ENCODE measurements at places on chromosomes 5 and 9.

DNA sequence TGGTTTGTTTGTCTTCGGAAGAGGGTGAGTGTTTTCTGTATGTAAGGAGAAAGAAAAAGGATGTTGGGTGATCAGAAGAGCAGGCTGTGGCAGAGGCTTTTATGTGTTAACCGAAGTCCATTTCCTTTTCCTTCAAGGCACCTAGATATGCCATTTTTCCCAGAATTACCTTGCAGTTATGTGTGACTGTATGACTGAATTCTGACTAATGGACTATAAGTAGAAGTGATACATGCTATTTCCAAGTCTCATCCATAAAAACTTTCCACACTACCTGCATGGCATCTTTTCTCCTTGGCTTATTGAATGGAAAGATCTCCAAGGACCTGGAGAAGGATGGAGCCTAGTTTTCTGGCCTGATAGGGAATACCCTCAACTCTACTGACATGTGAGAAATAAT lies 10.6 kb upstream of the NDUFS4 start:
- DNase-seq: no peak

- peak; percentile 46 for DNase-seq
These were observed 321.4 kb upstream of the WWC1 start for GRCh38 chr5:167969998-167970397.

GRCh38 chr5:116724971-116725370 lies 150.3 kb upstream of the SEMA6A start:
- DNase-seq: no peak

DNA sequence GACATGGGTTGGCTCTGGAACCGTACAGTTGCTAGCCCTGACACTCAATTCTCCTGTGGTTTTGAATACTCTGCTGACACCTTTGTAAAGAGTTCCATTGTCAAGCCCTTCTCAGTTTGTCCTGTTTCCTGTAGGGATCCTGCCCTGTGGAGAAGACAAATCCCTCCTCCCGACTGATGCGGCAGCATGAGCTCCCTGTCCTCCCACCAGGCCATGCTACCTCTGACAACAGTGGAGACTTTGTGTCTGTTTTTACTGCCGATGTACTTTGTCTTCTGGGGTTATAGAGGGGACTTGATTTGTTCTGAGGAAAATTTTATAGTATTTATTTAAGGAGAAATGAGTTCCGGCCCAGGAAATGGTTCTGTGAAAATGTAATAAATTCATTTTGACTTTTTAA lies 57.8 kb downstream of the PRLR start:
- DNase-seq: no peak

DNA sequence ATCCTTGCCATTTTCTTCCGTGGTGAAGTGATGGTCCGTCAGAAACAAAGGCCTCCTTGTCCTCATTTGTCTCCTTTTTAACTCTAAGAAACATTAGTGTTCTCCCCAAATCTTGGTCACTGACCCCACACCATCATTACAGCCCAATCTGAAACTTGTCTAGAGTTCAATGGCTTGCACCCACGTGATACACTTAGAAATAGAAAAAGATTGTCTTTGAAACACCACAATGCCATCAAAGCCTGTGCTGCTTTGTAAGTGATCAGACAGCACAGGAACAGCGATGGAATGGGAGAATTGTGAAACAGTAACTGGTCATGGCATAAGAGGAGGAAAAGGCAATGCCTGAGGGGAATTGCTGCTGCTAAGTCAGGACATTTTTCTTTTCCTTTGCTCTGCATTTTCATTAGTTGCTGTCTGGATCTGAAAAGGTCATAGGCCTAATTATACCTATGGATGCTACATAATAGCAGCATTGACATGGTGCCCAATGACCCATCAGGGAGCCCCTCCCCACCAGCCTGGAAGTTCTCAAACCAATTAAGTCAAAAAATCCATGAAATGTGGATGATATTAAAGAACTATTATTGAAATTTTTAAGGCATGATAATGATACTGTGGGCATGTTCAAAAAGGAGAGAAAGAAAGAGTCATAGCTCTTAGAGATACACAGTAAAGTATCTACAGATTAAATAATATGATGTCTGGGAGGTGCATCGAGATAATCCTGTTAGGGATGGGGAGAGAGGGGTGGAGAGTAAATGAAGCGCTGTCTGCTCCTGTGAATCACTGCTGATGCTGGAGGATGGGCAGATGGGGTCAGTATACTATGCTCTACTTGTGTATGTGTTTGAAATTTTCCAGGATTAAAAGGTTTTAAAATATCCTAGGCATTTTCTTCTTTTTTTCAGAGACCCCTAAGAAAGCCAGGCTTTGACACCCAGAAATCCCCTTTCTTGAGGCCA lies 83.6 kb downstream of the ENC1 start:
- DNase-seq: peak; percentile 27

DNA sequence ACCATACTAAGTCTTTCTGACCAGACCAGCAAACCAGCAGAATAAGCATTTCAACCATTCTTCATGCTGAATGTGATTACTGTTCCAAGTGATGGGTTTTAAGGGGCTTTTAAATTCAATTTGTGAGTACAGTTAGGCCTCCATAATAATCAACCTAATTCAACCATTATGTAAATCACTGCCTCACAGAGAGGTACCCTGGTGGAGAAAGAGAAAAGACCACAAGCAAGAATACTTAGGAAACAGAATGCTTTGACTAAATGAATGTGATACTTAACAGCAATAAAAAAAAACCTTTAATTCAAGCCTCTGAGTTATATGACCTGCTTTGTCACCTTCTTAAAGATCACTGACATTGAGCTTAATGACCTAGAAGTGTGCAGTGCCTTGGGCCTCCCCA lies 162.1 kb downstream of the EPB41L4A start:
- no peak for DNase-seq

GRCh38 chr9:15154677-15155076 lies 152.3 kb downstream of the TTC39B start:
- no peak for DNase-seq

DNA sequence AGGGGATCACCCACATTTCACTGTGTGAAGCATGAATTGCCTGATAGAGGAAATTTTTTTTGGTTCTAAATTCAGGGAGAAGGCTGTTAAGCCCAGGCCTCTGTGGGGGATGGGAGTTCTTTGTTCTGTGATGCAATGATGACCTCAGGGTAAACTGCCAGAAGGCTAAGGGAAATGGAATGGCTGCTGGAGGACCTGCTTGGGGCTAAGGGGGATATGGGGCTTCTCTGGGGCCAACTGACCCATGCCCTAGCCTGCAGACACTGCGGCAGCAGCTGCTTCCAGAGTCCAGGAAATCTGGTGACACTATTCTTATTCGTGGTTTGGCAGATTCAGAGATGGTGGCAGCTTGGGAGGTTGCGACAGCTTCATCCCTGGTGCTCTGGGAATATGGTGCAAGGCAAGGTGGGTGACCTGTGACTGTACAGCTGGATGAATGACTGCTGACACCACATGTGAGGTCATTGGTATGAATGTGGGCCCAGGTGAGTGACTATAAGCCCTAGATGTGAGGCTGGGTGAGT lies 30.3 kb downstream of the VCP start:
- DNase-seq: peak; percentile 32

- no peak for DNase-seq
These were observed 39.2 kb downstream of the YIPF5 start for GRCh38 chr5:144131261-144131660.

DNA sequence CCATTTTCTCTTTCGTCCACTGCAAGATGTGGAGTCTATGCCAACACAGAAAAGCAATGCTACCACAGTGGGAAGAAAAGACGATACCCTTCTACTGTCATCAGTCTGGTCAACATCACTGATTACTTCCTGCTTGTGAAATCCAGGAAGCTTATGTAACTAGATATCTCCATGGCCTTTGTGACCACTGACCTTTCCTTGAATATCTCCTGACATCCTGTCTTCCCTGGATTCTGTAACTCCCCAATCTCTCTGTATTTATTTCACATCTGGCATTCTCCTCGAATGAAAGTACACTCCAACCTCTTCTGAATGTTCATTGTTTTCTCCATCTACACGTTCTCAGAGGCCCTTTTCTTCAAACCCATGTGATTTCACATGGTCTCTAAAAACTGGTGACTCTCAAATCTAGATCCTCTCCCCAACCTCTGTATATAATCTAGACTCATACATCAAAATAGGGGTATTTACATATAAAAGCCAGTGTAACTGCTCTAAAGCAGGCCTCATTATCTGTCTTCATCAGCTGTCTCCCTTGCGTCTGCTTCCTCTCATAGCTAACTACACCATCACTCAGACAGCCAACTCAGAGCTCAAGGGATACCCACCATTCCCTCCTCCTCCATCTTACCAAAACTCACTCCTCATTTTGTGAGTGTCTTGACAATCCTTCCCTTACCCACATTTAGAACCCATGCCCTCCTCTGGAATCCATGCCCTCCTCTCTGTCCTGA lies 156.8 kb downstream of the SEMA5A start:
- no peak for DNase-seq

DNA sequence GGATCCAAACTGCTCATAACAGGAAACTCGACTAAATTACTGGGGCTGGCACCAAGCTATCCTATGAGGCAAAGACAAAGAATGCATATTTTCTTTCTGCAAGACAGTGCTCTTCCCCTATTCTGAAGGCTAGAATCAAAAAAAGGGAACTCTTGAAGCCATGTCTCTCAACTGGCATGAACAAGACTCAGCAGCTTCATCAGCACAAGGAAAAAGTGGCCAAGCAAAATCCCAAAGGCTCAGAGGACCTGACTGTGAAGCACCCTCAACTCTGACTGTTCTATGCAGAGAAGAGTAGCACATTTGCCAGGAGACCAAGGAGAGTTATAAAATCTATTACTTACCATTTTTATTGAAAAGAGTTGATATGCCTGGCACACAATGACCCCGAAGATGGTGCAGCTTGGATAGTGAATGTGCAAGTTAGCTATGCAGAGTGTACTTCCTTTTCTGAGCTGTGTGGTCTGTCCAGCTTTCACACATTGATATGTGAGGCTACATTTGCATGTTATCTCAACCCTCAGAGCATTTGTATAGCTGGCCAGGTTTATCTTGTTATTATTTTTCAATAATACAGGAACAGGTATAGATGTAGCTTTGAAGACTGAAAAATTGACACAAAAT lies 51.0 kb upstream of the FYB1 start:
- no peak for DNase-seq

- DNase-seq: no peak
These were observed 182.8 kb downstream of the PTTG1 start for GRCh38 chr5:160604484-160604883.

DNA sequence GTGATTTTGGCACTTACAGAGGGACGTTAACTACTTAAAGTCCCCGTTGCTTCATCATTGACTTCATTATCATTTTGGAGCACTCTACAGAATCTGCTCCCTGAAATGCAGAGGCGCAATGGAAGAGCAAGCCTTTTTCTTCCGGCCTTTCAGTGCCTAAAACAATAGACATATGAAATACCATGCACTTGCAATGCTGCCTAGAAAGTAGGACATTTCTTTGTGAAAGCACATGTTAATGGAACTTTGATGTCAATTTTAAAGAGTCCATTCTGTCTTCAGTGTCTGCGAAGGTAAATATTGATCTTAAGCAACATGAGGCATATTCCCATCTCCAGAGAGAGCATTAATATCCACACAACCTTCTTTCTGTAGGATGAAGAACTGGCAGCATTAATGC lies 36.3 kb downstream of the ITGA2 start:
- DNase-seq: no peak

GRCh38 chr5:91291628-91292569 lies 91.2 kb downstream of the ARRDC3 start:
- DNase-seq: no peak

GRCh38 chr9:72743836-72744235 lies 209.0 kb downstream of the ALDH1A1 start:
- DNase-seq: no peak

DNA sequence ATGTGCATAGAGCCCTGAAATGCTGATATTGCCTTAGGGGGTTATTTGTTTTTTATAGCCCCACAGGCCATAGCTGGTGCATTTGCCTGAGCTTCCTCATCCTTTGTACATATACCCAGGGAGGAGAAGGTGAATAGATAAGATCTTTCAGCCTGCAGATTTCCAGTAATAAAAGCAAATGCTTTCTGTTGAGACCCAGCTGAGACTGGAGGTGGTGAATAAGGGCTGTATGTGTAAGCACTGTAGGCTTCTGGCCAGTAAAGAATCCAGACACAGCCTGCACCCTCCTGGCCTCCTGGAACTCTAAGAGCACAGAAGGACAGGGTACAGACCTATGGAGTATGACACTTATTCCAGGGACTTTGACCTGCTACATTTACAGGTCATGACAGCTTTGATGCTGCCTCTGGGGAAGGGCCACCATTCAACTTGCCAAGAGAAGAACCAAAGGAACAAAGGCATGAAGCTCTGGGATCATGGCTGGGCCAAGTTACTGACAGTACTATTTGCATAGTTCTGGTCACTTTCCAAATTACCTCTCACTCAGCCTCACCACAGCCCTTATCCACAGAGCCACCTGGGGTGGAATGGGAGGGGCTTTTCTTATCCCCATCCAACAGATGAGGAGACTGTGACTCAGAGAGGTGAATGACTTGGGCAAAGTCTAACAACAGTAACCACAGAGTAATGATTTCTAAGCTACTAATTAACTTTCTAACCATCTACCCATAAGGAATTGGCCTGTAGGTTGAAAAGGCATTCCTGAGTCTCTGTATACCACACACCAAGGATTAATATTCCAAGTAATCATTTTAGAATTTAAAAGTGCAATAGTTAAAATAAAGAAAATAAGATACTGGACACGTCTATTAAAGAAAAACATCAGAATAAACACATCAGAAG lies 604.5 kb upstream of the KLF4 start:
- DNase-seq: no peak

- no peak for DNase-seq
These were observed 806 bp upstream of the CDC42SE2 start for GRCh38 chr5:131262953-131263541.

DNA sequence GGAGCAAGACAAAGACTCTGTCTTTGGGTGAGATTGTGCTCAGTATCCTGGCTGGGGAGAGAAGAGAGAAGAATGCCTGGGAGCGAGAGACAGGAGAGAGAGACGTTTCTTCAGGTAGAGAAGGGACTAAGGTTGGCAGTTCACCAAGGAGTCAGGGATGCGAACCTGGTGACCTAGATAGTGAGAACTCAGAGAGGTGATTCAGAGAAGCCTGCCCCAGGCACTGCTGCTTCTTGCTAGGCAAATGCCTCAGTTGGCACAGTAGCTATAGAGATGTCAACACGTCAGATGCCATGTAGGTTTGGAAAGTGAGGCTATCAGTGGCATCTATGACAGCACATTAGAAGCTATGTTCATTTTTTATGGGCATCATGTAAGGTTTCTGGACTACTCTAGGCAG lies 231.6 kb upstream of the VLDLR start:
- no peak for DNase-seq

DNA sequence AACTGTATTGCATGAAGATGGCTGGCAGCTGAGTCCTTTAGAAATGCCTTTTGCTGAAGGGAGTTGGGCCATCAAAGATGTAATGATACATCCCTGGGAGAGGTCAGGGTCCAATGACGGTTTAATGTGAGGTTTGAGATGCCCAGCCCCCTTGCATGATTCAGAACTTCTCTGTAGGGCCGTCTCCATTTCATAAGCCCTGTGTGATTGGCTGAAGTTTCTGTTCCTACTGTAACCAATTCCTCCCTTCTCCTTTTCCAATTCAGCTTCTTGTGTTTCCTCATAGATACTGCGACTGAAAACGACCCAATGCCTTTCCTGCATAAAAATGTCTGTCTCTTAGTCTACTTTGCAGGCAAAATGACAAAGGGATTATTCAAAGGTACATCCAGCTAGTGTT lies 47.9 kb upstream of the ST8SIA4 start:
- no peak for DNase-seq

GRCh38 chr5:150073086-150073625 lies 13.2 kb downstream of the CSF1R start:
- no peak for DNase-seq

- no peak for DNase-seq
These were observed 364.0 kb downstream of the ARHGEF28 start for GRCh38 chr5:73989956-73990355.

All from AG08395 (cell line).